ENCODE measurements at places on chromosomes 7 and 10.

DNA sequence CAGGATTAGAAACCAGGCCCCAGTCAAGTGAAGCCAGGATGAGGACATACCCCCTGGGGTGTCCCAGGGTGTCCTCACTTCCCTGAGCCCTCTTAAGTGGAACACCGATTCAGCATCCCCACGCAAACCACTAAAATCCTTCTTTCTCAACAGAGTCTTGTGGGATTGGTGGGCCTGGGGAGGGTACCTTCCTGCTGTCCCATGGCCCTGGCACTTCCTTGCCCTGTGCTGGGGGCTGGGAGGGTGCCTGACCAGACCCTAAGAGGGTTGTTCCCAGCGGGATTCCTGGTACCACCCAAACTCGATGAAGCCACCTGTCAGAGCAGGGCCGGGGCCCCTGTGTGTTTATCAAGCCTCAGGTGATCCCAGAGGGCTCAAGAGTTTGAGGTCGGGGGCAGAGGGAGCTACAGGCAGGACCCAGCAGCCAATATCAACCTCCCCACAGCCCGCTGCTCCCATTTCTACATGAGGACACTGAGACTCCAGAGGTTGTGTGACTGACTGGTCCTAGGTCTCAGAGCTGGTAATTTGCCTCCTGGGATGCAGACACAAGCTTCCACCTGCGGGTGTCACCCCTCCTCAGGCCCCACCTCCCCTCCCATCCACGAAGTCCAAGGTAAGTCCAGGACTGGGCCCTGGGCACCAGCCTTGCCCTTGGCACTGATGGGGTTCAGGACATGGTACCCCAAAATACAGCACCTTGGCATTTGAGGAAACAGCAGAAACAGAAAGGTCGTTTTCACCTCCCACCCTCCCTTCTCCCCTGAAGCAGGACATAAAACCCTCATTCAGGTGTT is 31.4 kb downstream of the OAT start:
- no peak for DNase-seq

DNA sequence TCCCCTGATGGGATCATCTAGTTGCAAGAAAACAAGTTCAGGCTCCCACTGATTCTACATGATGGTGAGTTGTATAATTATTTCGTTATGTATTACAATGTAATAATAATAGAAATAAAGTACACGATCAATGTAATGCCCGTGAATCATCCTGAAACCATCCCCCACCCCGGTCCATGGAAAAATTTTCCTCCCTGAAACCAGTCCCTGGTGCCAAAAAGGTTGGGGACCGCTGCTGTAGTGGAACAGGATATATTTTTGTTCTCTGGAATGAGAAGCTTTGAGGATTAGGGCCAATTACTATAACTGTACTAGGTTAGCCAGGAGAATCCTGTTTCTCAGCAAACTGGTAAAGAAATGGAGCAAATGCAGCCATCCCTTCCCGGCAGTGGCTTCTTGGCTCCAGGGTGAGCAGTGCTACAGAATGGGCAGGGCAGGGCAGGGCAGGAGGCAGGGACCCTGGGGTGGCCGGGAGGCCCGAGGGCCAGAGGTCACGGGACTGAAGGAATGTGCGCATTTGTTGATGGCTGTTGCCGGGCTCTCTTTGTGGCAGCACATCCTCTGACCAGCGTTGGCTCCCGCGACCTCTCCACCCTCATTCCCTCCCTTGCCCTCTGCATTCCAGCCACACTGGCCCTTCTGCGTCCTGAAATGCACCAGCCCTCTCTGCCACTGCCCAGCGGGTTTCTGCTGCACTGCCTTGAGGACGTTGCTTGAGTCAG is 162.3 kb upstream of the NPS start:
- no peak for DNase-seq

- DNase-seq: no peak
Measured at GRCh38 chr10:63681993-63682697, 160.9 kb downstream of the REEP3 start.

- no peak for DNase-seq
Measured at GRCh38 chr7:7005303-7005702, 177.0 kb upstream of the C1GALT1 start.

GRCh38 chr7:50339990-50340500 is 35.5 kb downstream of the IKZF1 start:
- no peak for DNase-seq

GRCh38 chr7:28749638-28750037 is 208.5 kb downstream of the TRIL start:
- DNase-seq: no peak

- DNase-seq: peak; percentile 20
Measured at GRCh38 chr7:55641273-55641691, 69.0 kb upstream of the VOPP1 start.

DNA sequence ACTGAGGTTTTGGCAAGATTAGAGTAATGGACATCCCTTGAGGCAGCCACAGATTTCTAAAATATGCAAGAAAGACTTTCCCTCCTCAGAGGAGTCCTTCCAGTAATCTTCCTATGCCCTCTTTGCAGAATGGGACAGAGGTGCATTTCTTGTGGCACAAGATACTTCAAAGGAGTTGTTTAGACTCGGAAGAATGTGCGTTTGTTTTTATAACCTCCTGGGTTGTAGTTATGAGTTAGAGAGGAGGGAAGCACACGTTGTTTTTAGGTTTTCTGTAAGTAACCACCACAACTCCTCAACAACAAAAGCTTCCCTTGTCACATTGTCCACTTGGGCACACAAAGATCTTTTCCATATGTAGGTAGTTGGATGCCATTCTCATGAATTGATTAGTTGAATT is 78.1 kb upstream of the GLI3 start:
- DNase-seq: no peak

- no peak for DNase-seq
Measured at GRCh38 chr10:35600193-35600592, 4.9 kb upstream of the GJD4 start.

- no peak for DNase-seq
Measured at GRCh38 chr7:111558991-111559390, 3.3 kb downstream of the IMMP2L start.

GRCh38 chr7:94529516-94529915 is 19.9 kb downstream of the CASD1 start:
- no peak for DNase-seq

- no peak for DNase-seq
Measured at GRCh38 chr7:133003052-133003910, 78.6 kb downstream of the CHCHD3 start.

DNA sequence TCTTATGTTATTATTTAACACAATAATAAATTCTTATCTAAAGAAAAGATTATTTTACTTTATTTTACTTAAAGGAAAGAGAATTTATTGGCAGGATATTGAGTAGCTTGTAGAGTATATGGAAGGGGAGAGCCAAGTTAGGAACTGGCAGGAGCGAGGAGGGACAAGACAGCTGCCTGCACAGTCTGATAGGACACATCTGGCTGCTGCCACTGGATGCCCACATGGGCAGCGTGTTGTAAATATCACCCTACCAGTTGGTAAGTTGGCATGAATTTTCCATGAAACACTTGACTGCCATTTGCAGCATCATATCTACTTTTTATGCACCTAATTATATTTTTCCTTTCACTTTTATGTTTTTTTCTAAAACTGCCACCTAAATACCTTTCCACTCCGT is 19.6 kb downstream of the SRI start:
- no peak for DNase-seq

DNA sequence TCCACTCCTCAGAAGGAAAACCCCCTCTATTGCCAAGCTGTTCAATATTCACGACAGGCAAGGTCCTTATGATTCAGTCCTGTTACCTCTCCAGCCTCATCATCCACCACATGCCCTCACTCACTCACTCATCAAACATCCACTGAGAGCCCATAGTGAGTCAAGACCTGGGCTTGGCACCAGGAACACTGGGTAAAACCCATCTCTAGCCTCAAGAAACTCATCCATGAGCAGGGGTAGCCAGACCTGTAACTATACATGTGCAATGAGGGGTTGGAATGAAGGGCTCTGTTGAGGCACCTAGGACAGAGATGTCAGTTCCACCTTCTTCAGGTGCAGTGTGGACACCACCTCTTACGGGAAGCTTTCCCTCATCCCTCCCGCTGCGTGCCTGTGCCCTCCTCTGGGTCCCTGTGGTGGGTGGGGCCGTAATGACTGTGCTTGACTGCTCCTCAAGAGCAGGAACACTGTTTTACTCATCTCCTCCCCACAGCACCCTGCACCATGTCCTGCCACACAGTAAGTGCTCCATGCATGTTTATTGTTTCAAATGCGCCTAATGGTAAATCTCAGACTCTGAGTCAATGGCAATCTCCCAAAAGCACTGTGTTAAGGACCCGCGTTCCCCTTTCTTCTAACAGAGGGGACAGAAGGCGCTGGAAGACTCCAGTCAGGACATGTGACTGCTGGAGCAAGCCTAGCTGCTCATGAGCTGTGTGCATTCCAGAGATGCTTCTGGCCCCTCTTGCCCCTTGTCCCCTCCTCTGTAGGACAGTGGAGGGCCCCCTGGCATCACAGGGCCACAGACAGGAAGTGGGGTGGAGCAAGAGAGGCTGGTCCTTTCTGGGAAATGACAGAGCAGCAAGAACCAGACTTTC is 95.4 kb downstream of the HIPK2 start:
- DNase-seq: no peak

DNA sequence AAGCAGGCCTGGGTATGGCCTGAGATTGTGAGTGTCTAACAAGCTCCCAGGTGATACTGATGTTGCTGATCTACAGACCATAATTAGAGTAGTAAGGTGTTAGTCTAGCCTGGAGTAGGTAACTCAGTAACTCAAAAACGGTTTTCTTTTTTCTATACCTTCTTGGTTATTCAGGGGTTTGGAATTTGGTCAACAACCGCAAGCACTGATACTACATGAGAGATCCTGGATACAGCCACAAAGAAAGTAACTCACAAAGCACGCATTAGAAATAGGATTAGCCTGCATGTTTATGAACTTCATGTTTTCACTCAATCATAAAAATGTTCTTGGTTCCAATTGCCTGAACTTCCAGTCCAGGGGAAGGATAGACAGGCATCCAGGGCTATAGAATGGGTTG is 803.5 kb downstream of the MAGI2 start:
- DNase-seq: no peak

GRCh38 chr10:78533098-78533497 is 499.4 kb downstream of the RPS24 start:
- no peak for DNase-seq

DNA sequence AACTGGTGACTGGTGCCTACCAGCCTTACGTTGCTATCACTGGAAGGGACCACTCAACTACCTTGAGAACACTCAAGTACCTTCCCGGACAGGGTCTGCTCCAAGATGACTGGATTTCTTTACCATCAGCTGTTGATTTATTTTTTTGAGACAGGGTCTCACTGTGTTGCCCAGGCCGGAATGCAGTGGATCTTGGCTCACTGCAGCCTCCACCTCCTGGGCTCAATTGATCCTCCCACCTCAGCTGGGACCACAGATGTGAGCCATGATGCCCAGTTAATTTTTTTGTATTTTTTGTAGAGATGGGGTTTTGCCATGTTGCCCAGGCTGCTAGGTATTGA is 45.2 kb upstream of the DLG5 start:
- DNase-seq: no peak

DNA sequence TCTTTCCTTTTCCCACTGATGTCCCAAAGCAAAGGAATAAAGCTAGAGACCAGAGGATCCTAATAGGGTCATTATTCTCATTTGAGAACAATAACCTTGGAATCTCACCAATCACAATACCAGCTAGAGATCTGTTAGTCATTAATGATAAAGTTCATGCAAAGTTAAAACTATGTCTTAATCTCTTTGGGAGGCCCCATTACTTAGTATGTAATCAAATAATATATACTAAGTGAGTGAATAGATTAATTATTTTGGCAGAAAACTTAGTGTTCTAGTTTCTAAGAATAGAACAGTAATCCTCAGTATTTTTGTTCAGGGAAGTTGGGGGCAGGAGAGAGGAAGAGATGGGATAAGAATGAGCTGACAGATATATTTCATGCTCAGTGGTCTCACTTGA is 227.2 kb downstream of the MTERF1 start:
- DNase-seq: no peak

GRCh38 chr10:47452495-47453140 is 31.3 kb downstream of the ANXA8 start:
- DNase-seq: no peak

GRCh38 chr7:31785101-31785500 is 98.1 kb downstream of the PPP1R17 start:
- no peak for DNase-seq

DNA sequence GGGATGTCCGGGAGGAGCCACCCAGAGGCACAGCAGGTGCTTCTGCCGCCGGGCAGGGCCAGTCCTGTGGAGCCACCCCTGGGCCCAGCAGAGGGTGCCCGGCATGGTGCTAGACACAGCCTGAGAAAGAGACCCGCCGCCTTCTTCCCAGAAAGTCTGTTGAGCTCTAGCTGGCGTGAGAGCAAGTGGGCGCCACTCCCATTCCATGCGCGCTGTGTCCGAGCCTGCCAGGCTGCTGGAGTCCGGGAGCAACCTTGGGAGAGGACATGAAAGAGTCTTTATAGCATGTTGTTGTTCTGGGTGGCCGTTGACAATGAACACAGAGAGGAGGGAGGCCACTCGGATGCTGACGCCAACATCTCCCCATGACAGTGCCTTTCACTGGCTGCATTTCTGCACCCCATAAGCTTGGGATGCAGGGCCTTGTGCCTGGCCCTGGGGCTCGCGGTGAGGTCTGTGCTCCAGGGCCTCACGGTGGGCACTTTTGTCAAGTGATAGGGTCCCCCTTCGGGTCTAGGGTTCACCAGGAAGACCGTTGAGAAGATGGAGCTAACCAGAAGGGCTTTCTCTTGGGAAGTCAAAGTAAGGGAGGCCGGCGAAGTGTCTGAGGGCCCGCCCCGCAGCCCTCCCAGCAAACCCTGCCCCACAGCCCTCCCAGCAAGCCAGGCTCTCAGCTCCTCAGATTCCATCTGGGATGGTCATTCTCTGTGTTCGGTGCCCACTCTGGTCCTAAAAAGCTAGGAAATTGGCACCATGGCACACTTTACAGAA is 47.3 kb downstream of the NKX6-2 start:
- no peak for DNase-seq

DNA sequence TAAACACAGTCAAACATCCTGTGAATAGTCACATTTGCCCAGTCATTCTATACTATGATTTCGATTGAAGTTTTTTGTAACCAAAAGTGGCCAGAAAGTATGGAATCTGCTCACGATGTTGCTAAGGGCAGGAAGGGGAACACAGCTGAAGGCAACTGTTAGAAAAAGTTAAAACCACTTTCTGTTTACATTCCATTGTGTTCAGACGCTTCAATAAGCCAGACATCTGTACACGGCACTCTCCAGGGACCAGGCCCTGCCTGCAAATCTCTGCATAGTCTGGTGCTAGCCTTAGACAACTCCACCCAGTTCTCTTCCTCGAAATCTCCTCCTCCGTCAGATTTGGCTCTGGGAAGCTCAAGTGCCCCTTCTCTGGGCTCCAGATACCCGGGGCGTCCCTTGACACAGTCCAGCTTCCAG is 17.1 kb upstream of the TMEM120A start:
- no peak for DNase-seq

Data from GM12891 (cell line).